Left lung (tissue), 14 donors: ENCODE measurements at places on chromosomes 1 and 21. TPM values are rescaled to one million over a fixed set of nuclear protein-coding genes. Genes with fewer than 3 reads are reported as not detected.

GRCh38 chr1:203306089-203306964, 1.0 kb downstream of the BTG2 start:
- peak; percentile 89 for DNase-seq

GRCh38 chr1:236718328-236718727, 32.0 kb downstream of the ACTN2 start:
- DNase-seq, result no peak

GRCh38 chr1:208757846-208758245, 513.7 kb upstream of the PLXNA2 start:
- DNase-seq, result no peak

Gene SPRR2B
- not detected for total RNA-seq

- DNase-seq, result no peak
These were observed 11.3 kb upstream of the SYT6 start for GRCh38 chr1:114164840-114165543.

- DNase-seq, result no peak
These were observed 55.6 kb upstream of the FMOD start for GRCh38 chr1:203406446-203407045.

Gene TRIM67
- total RNA-seq, result 0.06 TPM

GRCh38 chr1:54371038-54371941, 34.9 kb downstream of the SSBP3 start:
- no peak for DNase-seq

- DNase-seq, result no peak
These were observed 106.4 kb downstream of the CTH start for GRCh38 chr1:70517444-70517843.

- no peak for DNase-seq
These were observed 15.3 kb upstream of the COX20 start for GRCh38 chr1:244820131-244820530.

DNA sequence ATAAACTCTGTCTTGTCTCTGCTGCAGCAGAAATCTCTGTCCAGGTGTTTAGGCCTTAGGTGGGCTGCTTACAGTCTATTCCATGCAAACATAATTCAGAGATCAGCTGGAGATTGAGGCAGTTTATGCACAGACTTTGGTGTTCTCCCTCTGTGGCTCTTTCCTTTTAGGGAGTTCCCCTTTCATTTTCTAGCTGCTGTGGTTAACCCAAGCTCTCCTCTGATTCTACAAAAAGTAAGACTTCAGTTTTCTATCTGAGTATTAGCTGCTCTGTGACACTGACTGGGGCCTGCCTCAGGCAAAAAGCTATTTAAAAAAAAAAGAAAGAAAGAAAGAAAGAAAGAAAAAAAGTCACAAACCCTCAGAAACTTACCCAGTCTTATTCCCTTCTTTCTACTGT, 211.1 kb downstream of the CAMTA1 start:
- DNase-seq, result no peak

GRCh38 chr1:1954831-1955441, 35.9 kb upstream of the TMEM52 start:
- DNase-seq, result no peak

DNA sequence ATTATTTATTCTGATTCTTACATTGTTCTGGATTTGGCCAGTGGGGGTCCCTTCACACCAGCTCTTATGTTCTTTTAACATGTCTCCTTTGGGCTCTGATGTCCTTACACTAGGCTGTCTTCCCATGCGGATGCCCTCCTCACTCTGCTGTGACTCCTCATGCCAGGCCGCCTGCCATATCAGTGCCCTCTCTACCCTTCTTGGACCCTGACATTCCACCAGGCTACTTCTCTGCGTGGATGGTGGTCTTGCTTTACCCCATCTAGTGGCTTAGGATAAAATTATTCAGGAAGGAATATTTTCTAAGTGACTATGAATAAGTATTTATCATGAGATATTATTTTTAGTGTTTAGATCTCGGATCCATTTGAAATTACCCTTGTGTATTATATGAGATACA, 21.2 kb downstream of the ATF6 start:
- DNase-seq, result no peak

Gene ODR4
- total RNA-seq, result 22.7 TPM
